Ecto neural progenitor cell (in vitro differentiated cells): ENCODE measurements at places on chromosomes 13 and 19.

GRCh38 chr13:96728463-96728862 is 265.8 kb downstream of the OXGR1 start:
- DNase-seq: no peak

GRCh38 chr13:92842145-92842544 is 384.5 kb upstream of the GPC6 start:
- DNase-seq: no peak

DNA sequence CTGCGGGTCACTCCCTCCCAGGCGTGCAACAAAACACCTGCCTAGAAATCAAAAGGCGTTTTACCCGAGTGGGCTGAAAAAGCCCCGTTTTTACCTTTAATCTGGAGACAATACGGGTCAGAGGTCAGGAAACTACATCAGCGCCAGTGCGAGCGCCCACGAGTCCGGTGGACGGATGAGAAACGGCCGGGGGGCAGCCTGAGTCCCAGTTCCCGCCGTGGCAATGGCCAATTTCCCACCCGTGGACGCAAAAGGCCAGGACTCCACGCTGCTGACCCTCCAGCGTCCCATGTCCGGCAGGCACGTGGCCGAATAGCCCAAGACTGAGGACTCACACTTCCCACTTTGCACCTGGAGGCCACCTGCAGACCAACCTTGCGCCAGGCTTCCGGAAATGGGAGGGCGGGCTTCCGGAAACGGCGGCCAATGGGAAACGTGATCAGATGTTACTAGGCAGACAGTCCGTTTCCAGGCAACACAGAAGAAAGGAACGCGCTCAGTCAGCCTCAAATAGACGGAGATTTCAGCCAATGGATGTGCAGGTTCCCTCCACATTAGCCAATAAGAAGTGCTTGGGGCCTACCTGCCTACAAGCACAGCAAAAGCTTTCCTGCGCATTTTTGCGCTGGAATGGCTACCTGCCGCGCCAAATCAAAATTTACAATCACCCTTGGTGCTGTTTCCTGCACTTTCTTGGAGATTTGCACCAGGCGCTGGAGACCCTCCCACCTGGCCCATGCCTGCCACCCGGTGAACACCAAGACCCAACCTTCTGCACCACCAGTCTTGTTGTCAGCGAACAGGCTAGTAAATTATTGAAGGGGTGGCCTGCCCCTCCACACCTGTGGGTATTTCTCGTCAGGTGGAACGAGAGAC is 47.4 kb downstream of the ZFP14 start:
- DNase-seq: peak; percentile 95

DNA sequence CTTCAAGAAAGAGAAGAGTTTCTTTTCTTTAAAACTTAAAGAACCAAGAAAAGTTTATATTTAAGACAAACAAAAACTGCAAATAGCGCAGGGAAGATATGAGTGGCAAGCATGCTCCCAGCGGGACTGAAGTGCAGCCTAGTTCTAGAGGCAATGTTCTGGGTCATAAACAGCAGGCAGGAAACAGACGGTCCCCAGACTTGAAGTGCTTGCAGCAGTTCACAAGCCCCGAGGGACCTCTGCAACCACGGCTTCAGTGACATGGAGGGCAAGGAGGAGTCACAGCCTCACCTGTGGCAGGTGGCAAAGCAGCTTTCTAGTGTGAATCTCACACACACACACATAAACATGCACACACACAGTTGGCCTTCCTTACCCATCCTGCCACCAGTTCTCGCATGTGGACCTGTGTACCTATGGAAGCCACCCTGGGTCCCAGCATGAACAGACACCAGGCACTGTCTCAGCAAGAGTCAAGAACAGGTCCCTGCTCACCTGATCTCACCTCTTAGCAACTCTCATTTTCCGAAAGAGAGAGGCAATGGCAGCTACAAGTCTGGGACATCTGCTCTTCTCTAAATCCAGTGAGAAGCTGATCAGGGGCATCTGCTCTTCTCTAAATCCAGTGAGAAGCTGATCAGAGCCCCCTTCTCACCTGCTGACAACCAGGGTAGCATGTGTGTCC is 162.0 kb downstream of the EFNB2 start:
- DNase-seq: no peak

GRCh38 chr19:37933937-37934358 is 26.9 kb downstream of the SIPA1L3 start:
- DNase-seq: no peak

GRCh38 chr19:40249781-40250180 is 23.3 kb upstream of the CCNP start:
- no peak for DNase-seq

- DNase-seq: no peak
Observed at GRCh38 chr13:21516805-21517204, 57.7 kb upstream of the ZDHHC20 start.

DNA sequence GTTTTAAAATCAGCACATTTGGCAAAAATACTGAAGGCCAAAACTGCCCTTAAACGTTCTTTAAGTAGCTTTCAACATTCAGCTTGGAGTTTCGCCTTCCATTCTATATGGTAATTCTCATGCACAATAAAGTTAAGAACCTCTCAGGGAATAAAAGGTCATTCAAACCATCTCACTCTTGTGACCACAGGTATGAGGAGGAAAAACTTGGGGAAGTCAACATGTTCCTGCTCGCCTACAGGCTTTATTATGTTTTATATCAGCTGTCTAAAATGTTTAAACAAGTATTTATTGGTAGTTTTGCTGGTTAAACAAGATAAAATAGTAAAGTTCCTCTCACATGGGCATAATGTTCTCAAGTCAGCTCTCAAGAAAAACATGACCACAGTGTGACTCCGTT is 19.9 kb upstream of the TM9SF2 start:
- DNase-seq: no peak

GRCh38 chr19:13160557-13160956 is 10.3 kb downstream of the IER2 start:
- DNase-seq: no peak

GRCh38 chr19:44643605-44644401 is at the start of gene PVR:
PVR (plus strand) TSS chr19:44643910; CDS start chr19:44644097, 187 bp downstream.
- DNase-seq: peak; percentile 80

DNA sequence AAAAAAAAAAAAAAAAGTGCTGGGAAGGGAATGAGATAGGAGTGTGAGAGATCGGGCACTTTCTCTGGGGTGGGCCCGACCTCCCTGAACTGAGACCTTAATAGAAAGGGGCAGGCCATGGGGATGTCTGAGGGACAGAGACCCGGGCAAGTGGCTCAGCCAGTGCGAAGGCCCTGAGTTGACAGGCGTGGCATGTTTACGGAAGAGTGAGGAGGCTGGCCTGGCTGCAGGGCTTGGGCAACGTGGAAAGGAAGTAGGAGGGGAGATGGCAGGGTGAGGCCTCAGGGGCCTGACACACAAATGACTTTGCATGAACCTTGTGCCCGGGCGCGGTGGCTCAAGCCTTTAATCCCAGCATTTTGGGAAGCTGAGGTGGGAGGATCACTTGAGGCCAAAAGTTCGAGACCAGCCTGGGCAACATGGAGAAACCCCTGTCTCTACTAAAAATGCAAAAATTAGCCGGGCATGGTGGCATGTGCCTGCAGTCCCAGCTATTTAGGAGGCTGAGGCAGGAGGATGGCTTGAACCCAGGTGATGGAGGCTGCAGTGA is 13.9 kb downstream of the FCHO1 start:
- DNase-seq: peak; percentile 38

DNA sequence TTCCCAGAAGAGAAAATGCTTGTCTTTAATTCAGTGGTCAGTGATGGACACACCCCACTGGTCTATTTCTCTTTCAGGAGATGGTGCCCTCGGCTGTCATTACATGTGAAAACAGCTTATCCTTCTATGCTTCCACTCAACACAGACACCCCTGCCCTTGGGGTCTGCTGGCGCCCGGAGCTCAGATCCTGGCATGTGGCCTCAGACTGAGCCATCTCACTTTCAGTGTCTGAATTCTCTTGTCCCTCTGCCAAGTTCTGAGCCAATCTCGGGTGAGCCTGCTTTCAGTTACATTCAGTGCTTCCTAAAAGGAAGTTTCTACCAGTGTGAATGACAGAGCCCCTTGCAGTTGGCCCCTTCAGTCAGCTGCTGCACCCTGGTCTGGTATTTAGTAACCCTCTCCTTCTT is 293.6 kb downstream of the DNAJC15 start:
- no peak for DNase-seq

DNA sequence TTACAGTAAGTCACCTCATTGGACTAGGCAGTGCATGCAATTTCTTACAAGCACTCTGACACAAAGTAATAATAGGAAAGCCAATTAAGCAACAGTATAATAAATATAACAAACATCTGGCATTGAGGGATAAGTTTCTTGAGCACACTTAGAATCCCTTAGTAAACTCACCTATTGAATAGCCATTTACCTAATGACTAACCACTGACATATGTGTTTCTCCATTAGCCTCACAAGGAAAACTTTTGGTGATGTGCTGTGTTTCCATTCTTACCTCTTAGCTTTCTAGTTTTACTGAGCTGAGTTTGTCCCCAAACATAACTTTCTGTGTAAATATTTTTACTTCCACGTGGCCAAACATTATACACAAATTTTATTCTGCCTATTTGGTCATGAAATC is 47.4 kb upstream of the PCDH9 start:
- no peak for DNase-seq

DNA sequence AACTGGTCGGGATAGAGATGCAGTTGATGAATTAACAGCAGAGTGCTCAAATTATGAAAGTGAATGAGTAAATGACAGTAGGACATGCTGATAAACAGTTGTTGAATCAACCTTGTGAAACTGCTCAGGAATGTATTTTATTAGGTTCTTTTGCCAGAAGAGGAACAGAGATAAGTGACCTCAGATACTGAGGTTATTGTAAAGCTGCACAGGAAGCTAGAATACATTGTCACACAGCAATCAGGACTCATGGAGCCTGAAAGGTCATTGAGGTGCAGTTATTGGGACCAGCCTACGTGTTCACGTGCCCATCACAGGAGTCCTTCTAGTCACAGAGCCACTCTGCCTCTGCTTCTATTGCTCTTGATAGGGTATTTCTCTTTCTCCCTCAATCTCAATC is 47.5 kb upstream of the MED4 start:
- DNase-seq: no peak

- no peak for DNase-seq
Observed at GRCh38 chr19:29076963-29077362, 136.0 kb downstream of the UQCRFS1 start.

DNA sequence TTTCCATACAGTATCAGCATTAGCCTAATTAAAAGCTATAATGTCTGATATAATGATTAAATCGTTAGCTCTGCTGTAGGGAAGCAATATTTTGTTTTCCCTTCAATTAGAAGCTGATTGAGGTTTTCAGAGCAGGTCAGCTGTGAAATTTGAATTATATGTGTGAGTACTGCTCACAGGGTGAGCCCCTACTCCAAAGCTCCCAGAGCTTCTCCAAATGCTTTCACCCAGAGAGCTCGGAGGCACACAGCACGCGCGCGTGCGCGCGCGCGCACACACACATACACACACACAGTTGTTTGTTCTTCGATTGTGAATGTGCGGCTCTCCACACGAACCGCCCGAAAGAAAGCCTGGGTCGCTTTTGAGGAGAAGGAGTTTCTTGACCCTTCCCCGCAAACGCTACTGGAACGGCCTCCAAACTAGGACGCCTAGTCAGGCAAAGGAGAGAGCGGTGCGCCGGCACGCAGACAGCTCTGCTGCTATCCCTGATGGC is 4.8 kb upstream of the SOX1 start:
- no peak for DNase-seq

GRCh38 chr13:111033172-111034130 is 81.7 kb upstream of the ARHGEF7 start:
- DNase-seq: no peak

- DNase-seq: no peak
Observed at GRCh38 chr19:3003046-3003445, 25.7 kb downstream of the TLE6 start.

- DNase-seq: no peak
Observed at GRCh38 chr13:55440465-55441085, 1700.1 kb upstream of the PRR20A start.

- no peak for DNase-seq
Observed at GRCh38 chr13:112821340-112822055, 131.7 kb downstream of the ATP11A start.

DNA sequence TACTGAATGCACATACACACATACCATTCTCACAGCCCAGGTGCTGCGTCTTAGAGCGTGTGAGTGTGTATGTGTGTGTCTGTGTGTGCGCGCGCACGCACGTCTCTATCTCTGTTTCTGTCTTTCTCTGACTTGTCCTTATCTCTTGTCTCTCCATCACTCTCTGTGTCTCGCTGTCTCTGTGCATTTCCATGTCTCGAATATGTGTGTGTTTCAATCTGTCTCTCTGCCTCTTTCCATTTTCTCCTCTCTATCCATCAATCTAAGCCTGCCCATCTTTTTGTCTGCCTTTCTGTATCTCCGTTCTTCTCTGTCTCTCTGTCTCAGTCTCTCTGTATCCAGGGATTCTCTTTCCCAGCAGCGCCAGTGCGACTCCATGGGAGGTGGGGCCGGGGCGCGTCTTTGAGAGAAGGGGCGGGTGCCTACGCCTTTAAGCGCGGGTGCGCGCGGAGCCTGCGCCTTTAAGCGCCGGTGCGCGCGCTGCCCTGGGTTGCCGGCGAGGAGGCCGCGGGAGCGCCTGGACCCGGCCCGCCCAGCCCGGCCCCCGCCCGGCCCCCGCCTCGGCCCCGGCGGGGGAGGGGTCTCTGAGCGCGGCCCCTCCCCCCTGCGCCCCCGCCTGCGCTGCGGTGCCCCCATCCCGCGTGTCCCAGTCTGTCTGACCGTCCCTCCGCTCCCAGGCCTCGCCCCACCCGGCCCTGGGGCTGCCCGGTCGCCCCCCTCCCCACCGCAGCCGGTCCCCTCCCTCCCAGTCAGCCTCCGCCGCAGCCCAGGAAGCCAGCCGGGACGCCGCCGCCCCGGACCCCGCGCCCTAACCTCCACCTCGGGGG is at the start of gene LRFN3:
LRFN3 (plus strand) TSS at position 464 of the 827 bp plus-strand sequence. CDS start 3,052 bp downstream, outside the sequence.
- peak; percentile 81 for DNase-seq

- DNase-seq: no peak
Observed at GRCh38 chr19:39802958-39803357, 24.3 kb downstream of the LEUTX start.

GRCh38 chr13:103517768-103518102 is 451.5 kb upstream of the SLC10A2 start:
- no peak for DNase-seq

- DNase-seq: no peak
Observed at GRCh38 chr19:34306213-34306661, 51.9 kb downstream of the GARRE1 start.

GRCh38 chr13:73136776-73137175 is 78.0 kb downstream of the KLF5 start:
- no peak for DNase-seq

DNA sequence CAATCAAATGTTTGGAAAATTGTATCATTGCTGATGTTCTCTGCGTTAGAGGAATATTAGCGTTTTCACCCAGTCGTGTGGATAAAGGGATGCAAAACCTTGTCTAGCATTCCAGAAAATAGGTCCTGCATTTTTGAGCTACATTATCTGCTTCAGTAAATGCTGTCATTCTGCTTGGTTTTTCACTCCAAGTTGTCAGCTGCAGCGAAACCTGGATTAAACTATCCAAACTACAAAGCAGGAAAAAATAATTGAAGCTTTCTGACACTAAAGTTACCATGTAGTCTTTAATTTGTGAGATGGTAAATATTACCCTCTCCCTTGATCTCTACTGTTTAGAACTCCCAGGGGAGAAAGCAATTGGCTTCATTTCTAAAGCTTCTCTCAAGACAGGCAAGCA is 1795.5 kb upstream of the PRR20A start:
- DNase-seq: no peak

GRCh38 chr13:42574011-42574410 is at the start of gene TNFSF11:
TNFSF11 (plus strand) TSS chr13:42574152; CDS start chr13:42574304, 152 bp downstream.
- DNase-seq: peak; percentile 61

- no peak for DNase-seq
Observed at GRCh38 chr13:65854431-65854830, 1375.7 kb downstream of the PCDH9 start.
